ENCODE measurements at places on chromosomes 6 and 20.

- DNase-seq, result no peak
Observed at GRCh38 chr6:135728589-135728988, 122.9 kb upstream of the PDE7B start.

DNA sequence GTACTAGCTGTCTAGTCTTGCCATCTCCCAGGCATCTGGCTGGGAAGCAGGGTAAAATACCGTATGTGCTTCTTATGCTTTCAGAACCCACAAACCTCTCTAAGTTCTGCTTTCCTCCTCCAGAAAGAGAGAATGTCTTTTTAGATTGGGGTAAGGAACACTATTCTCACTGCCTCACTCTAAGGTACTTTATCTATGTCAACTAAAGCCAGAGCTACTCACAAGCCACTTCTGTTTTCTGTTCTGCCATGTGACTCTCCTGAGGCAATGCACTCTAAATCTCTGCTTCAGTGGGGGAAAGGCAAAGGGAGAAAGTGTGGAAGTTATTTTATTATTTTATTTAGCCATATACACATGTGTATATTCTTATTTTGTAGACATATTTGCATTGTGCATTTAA lies 15.6 kb downstream of the MEP1A start:
- no peak for DNase-seq

GRCh38 chr6:160959726-160960435 lies 31.7 kb upstream of the MAP3K4 start:
- DNase-seq, result no peak

DNA sequence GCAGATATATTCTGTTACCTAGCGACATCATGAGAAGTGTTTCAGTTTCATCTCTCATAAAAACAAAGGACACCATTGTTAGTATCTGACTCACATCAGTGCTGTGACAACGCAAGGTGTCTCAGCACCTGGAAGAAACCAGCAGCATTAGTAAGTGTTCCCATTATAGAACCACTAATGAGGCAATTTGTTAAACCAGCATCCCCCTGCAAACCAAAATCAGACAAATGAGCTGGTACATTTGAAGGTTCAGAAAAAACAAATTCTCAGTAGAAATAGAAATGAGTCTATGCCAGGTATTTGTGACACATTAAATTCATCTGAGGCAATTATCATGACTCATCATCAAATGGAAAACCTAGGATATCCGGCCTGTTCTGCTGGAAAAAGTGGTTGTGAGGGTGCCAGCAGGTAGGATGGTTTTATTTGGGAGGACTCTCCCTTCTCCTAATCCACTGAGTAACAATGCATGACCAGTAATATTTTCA lies 151.7 kb downstream of the TMEM200A start:
- DNase-seq, result no peak

- no peak for DNase-seq
Observed at GRCh38 chr6:126268092-126268491, 71.8 kb upstream of the CENPW start.

DNA sequence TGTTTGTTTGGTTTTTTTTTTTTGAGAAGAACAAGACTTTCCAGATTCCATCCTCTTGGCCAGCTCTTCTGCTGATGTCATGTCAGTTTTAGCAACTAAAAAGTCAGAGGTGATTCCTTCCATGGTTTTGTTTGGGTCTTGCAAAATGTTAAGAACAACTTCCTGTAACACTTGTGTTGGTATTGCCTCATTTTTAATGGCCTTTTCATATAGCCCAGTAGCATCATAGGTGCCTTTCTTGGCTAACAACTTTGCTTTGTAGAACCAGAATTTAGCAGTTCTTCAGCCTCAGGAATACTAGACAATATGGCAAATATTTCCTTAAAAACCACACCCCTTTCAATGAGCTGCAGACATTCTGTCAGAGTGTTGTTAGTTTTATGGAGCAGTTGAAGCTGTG lies 99.5 kb upstream of the SIRPG start:
- DNase-seq, result no peak

- DNase-seq, result peak; percentile 74
Observed at GRCh38 chr6:42988486-42989020, 4.2 kb downstream of the PPP2R5D start.

DNA sequence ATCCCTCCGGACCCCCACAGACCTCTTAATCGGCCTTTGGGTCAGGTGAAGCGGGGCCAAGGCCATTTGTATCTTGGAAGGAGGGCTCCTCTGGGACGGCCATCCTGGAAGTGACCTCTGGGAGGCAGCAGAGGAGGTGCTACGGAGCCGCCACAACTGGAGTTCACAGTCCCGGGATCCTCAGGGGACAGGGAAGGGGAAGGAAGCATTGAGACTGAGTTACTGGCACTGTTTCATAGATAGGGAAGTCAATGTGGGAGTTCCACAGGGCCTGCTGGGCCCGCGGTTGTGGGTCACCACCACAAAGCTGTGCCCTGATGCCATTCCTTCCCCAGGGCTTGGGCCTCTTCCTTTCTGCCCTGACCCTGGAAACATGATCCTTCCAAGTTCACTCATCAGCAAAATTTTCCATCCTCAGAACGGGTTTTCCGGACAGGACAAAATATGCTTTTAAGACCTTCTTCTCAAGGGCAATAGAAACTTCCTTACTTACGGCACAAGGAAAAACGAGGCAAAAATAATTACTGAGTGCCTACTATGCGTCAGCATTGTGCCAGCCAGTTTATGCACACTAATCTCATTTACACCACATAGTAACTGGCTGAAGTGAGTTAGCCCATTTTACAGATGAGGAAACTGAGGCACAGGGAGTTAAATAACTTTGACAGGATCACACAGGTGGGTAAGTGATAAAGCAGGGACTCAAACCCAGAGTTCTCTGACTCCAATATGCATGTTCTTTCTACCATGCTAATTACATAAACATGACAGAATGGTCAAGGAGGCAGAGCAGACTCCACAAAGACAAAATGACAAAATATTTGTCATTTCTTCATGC lies 143.8 kb downstream of the UNC5CL start:
- DNase-seq, result peak; percentile 86

DNA sequence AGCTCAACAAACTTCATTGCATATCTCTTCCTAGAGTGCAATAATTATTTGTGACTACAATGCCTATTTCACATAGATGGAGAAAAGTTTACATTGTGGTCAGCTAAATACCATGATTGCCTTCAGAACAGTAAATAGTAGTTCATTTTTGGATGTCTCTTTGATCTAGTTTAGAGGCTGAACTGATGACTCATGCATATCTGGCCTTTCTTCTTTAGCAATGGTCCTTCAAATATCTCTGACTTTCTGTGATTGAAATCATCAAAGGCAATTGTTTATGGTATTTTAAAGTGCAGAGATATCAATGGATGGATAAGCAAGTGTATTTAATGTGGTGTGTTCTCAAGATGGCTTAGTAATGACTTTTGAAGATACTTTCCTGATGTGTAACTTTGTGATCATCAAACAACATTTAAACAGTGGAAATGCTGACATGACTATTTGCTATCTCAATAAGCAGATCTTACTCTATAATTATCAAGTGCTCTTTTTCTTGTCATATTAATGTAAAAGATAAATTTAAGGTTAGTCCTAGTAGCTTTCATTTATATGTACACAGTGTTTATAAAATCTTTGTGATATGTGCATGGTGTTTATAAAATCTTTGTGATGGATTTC lies 523.7 kb upstream of the SLC35B3 start:
- DNase-seq, result no peak

GRCh38 chr6:21828704-21829103 lies 235.2 kb downstream of the SOX4 start:
- no peak for DNase-seq

- no peak for DNase-seq
Observed at GRCh38 chr6:111536910-111537527, 54.0 kb upstream of the REV3L start.

DNA sequence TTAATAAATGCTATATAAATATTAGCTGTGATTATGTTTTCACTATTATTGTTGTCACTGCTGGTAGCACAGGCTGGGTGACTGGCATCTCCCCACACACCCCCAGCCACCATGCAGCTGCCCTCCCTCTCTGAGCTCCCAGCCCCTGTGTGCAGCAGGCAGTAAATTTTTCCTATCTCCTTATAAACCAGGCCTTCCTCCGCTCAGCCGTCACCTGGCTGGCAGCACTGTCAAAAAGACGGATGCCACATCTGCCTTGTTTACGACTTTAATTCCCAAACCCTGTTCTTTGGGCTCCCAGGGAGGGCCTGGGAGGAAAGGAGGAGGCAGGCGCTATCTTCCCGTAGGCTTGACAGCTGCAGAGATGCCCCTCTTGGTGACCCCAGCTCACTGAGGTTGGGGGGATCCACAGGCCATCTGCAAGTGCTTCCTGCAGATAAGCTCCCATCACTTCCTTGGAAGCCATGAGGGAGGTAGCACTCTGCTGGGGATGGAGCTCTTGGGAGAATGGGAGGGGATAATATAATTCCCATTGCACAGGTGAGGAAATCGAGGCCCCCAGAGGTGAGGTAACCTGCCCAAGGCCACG lies 94.5 kb downstream of the GRM4 start:
- no peak for DNase-seq

- no peak for DNase-seq
Observed at GRCh38 chr20:25629816-25630499, 6.1 kb upstream of the NANP start.

GRCh38 chr6:69937402-69938136 lies 71.2 kb downstream of the COL19A1 start:
- DNase-seq, result no peak

DNA sequence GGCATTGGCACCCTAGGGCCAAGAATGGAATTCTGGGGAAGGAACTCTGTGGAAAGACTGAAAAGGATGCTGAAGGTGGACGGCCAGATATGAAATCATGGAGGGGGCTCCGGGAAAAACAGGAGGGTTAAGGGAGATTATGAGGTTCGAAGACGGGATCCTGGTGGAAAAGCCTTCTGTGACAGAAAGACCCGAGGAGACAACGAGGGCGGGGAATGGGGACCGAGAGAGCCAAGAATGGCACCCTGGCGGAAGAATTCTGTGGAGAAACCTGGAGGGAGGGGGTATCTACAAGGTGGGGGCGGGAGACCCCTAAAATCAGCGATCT lies 426 bp downstream of the TRMT6 start:
- no peak for DNase-seq

DNA sequence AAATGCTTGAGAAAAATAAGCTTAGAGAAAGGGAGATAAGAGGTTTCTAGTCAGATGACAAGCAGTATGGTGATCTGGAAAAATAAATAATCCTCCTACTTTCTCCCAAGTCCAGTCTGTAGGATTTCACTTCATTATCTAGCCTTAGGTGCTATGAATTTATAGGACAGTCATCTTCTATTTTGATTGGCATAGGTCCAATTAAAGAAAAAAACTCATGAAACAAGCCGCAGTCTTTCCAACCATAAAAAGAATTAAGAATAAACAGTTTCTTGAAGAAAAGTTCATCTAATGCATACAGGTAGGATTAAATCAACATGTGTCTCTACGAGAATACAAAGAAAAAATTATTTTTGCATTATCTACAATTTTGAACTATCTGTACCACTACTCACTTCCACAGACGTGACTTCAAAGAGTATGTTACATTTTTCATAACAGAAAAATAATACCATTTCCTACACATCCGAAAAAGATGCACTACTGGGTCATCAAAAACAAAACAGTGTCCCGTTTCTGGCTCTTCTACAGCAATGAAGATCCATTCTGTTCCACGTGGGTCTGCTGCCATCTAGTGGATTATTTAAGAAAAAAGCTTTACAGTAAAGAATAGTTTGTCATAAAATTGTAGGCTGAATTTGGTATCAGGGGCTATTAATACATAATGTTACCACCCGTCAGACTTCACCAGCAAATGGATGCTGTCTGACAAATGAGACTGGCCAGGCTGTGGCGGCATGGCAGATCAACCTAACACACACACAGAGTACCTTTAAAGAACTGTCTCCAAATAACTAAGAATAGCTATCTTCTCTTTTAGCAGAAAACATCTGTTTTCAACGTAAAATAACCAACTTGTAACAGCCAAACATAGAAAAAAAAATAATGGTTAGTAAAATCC lies 28.9 kb downstream of the STX7 start:
- no peak for DNase-seq

GRCh38 chr6:126664271-126664670 lies 324.4 kb downstream of the CENPW start:
- no peak for DNase-seq

GRCh38 chr6:33320315-33321181 lies 3.0 kb upstream of the ZBTB22 start:
- peak; percentile 85 for DNase-seq

GRCh38 chr6:130847001-130847910 lies 20.1 kb downstream of the SMLR1 start:
- DNase-seq, result no peak

GRCh38 chr6:148898376-148899014 lies 151.7 kb downstream of the UST start:
- peak; percentile 62 for DNase-seq

DNA sequence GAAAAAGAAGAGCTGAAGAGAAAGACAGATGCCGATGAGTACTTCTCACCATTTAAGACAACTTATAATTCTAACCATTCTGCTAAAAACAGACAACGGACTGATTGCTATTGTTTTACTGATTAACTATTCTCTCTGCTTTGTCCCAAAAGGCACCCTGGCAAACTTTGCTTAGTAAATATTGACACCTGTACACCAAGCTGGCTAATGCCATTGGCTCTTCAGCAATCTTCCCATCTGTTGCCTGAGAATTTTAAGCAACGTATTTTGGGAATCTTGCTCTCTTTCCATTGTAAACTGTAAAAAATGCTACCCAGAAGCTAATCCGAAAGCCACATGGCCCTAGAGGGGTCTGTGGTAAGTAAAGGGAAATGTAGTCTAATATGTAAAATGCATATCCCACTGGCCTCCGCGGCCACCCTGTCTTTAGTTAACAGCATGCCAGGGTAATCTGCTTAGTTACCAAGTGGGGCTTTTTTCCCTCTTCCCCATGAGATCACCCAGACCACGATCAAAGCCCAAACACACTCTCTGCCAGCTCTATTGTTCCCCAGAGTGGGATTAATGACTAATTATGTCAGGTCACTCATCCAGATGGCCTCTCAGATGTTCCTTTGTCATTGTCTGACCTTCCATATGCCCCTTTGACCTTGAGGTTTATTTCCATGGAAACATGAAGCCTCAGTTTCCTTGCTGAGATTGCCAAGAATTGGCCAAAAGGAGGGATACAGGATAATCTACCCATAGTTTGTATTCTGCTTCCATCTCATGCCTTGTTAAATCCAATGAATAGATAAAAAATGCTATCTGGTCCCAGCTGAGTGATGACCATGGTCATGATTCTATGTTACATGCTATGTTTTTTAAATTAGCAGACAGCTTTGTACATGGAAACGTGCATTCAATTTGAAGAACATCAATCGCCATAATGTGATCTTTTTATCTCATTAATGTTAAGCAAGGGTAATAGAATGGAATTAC lies 216.4 kb upstream of the MCHR2 start:
- DNase-seq, result no peak

- no peak for DNase-seq
Observed at GRCh38 chr20:54535033-54535432, 59.6 kb downstream of the DOK5 start.

DNA sequence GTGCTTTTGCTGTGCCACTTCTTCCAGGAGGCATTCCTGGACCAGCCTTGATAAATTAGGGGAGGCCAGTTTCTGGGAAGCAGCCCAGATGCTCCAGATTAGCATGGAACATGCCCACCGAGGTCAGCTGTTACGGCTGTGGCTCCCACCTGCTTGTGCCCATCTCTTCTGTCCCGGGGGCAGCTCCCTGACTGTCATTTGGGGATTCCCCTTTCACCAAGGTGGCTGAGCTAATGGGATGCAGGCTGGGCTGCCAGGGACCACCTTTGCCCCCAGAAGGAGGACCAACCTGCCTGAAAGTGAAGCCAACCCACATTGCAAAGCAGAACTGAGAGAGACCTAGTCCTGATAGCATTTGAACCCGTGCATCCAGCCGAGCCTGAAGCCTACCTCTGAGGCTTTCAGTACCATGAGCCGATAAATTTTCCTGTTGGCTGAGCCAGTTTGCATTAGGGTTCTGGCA lies 85.3 kb downstream of the PTPN1 start:
- no peak for DNase-seq

All from right cardiac atrium (tissue), 5 donors.